ENCODE measurements at places on chromosomes 3 and 15.

GRCh38 chr3:111867889-111868426 lies 8.9 kb downstream of the PHLDB2 start:
- no peak for DNase-seq

DNA sequence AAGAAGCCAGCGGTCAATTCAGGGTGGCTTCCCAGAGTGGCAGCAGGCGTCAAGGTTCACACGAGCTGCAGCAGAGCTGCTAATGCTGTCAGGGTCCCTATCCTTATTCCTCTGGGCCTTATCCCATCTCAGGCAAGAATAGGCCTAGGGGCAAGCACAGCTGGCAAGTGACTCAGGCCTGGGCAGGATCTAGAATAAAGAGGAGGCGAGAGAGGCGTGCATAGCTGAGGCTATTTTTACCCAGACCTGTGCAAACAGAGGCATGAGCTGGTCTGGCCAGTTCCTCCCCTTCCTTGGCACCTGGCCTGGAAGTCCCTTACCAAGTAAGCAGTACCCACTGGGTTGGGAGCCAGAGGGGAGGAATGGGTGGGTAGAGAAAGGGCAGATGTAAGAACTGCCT lies 12.2 kb upstream of the VIPR1 start:
- no peak for DNase-seq

- DNase-seq = no peak
Observed at GRCh38 chr3:124935264-124935663, 713 bp upstream of the MUC13 start.

DNA sequence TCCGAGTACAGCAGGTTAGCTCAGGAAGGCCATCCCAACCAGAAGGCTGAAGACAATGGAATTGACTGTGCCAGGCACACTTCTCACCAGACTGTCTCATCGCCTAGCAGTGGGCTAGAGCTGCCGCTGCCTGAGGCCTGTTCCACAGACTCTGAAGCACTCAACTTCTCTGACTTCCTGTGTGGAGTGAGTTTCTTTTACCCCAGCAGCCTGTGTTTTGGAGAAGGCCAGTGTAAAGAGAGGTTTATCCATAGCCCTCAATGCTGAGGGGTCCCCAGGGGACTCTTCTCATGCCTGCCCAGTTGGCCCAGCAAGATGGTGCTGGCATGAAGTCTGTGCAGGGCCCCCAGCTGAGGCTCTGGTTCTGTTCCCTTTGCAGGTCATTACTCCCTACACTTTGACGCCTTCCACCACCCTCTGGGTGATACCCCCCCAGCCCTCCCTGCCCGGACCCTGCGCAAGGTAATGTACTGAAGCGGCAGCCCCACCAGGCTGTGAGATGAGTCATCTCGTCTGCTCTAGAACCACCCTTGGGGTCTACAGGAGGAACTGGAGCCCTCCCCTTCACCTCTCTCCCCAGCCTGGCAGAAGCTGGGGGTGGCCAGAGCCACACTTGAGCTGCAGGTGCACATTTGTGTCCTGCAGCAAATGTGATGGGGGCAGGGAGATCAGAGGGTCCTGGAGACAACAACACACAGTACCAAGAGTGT lies 5.2 kb upstream of the MANF start:
- no peak for DNase-seq

DNA sequence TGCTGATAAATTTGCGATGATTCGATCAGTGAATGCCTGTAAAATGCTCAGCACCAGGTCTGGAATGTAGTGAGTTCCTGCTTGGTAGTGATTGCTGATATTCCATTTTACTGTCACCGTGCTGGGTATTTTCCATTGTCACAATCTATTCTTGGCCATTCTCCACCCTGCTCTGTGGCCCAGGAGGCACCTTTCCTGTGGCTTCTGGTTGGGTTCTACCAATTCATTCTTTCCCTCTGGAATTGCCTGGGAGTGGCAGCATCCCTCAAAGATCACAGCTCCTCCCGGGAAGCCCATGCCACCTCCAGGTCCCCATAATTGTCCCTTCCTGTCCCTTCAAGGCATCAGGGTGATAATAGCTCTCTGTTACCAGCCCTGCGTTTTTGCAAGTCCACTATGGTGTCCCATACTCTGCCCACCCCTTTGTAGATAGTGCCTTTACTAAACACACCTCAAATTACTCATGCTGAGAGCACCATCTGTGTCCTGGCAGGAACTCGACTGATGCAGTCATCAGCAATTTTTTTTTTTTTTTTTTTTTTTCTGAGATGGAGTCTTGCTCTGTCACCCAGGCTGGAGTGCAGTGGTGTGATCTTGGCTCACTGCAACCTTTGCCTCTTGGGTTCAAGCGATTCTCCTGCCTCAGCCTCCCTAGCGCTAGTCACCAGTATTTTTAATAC lies 177.8 kb upstream of the PROK2 start:
- no peak for DNase-seq
